Upper lobe of left lung (tissue), 6 donors: ENCODE measurements at places on chromosomes 12 and 14.

DNA sequence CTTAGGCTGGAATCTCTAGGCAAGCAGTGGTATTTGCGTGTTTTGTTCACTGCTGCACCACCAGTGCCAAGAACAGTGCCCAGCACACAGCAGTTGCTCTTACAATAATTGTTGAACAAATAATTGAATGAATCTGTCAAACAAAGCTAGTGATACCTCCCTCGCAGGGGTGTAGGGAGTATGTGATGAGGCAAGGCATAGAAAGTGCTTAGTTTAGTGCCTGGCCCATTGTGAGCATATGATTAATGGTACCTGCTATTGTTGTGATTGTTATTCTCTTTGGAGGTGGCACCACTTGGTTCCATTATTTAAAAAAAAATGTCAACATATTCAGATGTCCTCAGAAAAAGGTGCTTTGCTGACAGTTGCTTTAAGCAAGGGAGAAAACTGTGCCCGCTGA lies 210.1 kb upstream of the TBX3 start:
- no peak for DNase-seq

- DNase-seq = no peak
Measured at GRCh38 chr14:36916668-36917067, 255.0 kb downstream of the PAX9 start.

GRCh38 chr12:51218607-51219161 lies 822 bp upstream of the POU6F1 start:
- DNase-seq = no peak

GRCh38 chr14:29311983-29312382 lies 545.4 kb downstream of the FOXG1 start:
- no peak for DNase-seq

GRCh38 chr14:67425608-67426007 lies 13.6 kb upstream of the PLEK2 start:
- DNase-seq = no peak

GRCh38 chr12:132834181-132834711 lies 5.6 kb upstream of the GOLGA3 start:
- DNase-seq = no peak

DNA sequence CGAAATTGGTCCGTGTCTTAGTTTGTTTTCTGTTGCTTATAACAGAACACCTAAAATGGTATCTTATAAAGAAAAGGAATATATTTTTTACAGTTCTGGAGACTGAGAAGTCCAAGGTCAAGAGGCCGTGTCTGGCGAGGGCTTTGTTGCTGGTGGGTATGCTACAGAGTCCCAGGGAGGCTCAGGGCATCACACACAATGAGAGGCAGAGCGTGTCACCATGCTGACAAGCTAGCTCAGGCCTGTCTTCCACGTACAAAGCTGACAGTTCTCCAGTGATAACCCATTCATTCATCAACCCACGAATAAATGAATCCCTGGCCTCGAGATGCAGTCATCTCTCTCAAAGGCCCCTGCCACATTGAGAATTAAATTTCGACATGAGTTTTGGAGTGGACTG lies 56.7 kb upstream of the AEBP2 start:
- DNase-seq = no peak

DNA sequence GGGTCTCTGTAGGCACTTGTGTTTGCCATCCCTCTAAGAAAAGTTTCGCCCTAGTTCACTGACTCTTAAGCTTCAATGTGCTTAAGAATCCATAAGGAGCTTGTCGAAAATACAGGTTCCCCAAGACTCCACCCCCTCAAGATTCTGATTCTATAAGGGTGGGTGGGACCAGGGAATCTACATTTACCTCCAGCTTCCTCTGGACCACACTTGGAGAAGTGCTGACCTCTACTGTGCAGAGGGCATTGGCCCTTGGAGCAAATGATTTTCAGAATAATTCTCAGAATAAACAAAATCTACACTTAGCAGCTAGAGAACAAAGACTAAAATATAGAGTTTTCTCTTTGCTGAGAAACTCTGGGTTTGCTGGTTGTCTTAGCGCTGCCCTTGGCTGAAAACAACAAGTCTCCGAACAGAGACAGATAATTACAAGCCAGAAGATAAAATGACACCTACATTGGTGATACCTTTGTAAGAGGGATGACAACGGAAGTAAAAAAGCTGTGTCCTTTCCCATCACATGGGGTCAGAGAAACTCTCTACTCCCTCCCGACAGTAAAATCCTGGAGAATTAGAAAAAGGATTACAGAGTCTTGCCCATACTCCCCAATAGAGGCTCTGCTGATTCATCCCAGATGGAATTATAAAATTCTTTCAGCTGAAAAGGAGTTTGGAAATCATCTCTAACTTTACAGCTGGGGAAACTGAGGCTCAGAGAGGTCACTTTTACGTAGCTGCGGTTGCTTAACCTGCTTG lies 4.8 kb downstream of the TGFB3 start:
- DNase-seq = no peak

GRCh38 chr14:63603749-63604277 lies 37.9 kb downstream of the WDR89 start:
- no peak for DNase-seq

DNA sequence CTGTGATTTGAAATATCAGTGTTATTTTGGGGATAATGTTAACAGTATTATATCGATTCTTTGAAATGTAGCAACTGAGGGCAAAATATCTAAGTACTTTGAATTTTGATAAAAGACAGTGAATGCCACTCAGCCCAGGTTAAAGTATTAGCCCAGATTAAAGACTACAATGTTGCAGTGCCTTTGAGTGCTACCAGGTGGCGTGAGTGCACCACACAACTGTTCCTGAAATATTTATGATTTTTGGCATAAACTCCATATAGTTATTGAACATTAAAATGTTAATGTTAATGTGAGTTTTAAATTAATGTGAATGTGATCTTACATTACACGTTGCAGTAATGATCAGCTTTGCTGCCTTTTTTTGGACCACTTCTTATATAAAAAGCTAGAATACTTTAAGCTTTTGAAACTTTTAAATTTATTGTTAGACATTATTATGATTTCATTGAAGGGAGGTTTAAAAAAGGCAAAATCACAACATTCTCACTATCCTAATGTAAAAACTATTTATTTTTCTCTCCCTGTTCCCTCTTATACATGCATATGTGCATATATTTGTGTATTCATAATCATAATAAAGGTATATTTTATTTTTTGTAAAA lies 22.5 kb downstream of the MRPS35 start:
- no peak for DNase-seq

DNA sequence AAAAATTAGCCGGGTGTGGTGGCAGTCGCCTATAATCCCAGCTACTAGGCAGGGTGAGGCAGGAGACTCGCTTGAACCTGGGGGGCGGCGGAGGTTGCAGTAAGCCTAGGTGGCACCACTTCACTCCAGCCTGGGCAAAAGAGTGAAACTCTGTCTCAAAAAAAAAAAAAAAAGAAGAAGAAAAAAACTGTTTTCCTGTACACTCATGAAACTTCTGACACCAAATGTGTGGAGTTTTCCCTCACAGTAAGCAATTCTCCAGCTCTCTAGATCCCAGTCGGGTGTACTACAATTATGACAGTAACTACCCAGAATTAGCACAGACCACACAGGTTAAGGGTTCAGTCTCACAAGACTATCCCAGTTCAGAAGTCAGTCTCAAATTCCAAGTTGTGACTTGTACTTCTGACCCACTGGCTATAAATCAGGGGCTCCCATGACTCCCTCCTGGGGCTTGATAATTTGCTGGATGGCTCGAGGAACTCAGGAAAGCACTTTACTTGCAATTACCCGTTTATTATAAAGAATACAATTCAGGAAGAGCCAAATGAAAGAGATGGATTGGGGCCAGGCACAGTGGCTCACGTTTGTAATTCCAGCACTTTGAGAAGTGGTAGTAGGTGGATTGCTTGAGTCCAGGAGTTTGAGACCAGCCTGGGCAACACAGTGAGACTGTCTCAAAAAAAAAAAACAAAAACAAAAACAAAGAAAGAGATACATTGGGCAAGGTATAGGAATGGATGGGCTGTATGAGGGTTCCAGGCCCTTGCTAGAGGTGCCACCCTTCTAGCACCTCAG lies 12.4 kb upstream of the ARF6 start:
- no peak for DNase-seq

GRCh38 chr14:53550776-53551175 lies 397.7 kb upstream of the DDHD1 start:
- DNase-seq = no peak

DNA sequence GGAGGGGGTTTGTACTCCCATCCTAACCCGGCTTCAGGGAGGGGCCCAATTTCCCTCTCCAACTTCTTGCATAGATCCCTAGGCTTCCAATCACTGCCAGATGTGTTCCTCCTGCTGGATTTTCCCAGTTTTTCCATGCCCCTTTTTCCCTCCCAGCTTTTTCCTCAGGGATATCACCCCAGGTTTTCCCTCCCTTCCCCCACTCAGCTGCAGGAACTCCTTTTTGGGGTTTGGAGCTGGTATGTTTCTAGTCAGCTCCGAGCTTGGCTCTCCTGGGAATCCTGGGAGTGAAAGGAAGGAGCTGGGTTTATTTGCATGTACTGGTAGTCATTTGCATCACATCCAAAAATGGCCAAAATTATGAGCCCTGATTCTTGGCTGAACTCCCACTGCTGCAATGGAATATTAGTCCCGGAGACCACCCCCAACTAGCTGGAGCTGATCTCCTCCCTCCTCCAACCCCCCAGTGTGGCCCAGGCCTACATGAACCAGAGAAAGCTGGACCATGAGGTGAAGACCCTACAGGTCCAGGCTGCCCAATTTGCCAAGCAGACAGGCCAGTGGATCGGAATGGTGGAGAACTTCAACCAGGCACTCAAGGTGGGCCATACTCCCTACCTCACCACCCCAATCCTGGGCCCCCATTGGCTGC lies 1.4 kb upstream of the RDH5 start:
- DNase-seq = no peak

DNA sequence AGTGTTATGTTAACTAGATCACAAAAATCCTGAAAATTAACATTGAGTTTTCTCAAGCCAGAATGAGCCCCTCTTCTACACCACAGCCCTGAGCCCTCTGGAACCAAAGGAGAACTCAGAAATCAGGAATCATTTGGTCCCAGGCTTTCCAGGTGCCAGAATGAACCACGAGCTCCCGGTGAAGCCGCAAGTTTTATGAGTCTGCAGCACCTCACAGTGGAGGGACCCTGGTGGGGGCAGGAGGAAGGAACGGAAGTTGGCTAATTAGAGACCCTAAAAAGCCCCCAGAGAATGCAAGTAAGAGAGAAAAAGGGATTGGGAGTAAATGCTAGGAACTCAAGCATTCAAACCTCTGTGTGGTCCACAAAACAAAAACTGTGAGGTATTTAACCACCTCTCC lies 52.9 kb upstream of the BCL2L14 start:
- DNase-seq = no peak
